ENCODE measurements at places on chromosomes 1 and 21.

GRCh38 chr1:220990427-220991339, 111.4 kb downstream of the HLX start:
- DNase-seq = no peak

DNA sequence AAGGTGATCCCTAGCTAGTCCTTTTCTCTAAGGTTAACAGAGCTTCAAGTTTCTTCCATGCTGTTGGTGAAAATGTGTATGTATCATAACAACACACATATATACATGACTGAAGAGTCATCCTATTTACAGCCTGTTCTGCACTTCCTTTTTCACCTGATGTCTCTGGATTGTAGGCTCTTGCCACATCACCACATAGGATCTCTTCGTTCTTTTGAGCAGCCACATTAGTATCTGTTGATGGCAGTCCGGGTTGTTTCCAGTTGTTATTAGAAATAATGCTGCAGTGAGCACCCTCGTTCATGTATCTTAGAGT, 19.7 kb downstream of the MRPL37 start:
- no peak for DNase-seq

DNA sequence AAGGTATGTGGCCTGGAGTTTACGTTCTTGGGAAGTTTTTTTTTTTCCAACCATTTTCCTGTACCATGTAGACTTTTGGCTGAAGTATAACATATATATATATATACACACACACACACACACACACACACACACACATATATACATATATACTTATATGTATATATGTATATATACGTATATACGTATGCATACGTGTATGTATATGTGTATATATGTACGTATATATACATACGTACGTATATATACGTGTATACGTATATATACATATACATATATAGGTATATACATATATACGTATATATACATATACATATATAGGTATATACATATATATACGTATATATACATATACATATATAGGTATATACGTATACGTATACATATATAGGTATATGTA, 18.9 kb downstream of the CR1 start:
- no peak for DNase-seq

GRCh38 chr1:232472485-232473041, 157.4 kb downstream of the SIPA1L2 start:
- no peak for DNase-seq

DNA sequence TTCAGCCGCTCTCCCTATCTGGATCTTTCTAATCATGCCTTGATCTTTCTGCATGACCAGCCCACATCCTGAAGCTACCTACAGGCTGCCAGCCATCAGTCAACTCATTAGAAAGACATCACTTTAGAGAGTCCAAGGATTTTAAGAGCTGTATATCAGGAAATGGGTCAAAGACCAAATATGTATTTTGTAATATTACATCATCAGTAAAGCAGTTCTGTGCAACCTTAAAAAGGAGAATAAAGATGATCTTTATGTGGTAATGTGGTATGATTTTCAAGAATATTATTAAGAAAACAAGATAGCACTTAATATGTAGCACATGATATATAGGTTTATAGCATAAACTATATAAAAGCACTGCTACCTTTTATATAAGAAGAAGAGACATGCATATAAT, 47.6 kb downstream of the SLC30A7 start:
- DNase-seq = no peak

GRCh38 chr1:206559672-206559995, 52.3 kb downstream of the RASSF5 start:
- DNase-seq = no peak

DNA sequence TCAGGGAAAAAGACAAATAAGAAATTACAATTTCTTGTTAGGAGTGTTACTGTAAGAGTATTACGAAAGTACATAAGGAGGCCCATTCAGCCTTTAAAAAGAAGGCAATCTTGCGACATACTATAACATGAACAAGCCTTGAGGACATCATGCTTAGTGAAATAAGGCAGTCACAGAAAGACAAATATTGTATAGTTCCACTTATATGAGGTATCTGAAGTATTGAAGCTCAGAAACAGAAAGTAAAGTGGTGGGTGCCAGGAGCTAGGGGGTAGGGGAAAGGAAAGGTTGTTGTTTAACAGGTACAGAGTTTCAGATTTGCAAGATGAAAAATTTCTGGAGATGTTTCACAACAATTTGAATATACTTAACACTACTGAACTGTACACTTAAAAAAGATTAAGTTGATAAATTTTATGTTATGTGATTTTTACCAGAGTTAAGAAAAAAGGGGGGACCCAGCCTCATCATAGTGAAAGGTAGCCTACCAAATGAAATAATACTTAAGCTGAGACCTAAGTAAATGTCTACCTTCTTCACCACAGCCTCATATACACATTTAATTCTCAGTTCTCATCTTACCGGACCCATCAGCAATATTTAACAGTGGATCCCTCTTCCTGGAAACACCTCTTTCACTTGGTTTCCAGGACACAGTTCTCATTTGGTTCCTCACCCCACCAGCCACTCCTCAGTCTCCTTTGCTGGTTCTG, 19.5 kb downstream of the USP24 start:
- no peak for DNase-seq

- no peak for DNase-seq
Observed at GRCh38 chr21:43372663-43373361, 54.1 kb downstream of the SIK1 start.

DNA sequence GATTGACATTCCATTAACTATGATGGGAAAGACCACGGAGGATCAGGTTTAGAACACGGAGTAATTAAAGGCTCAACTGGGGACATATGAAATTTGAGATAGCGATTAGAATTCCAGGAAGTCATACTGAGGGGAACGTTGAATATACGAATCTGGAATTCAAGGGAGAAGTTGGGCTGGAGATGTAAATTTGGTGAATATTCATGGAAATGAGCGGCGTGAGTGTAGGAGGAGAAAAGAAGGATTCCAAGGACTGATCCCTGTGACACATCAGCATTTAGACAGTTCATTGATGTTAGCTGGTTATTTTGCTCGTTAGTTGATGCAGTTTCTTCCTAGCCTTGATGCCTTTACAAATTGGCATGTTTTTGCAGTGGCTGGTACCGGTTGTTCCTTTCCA, 242.8 kb upstream of the KIAA0040 start:
- no peak for DNase-seq

DNA sequence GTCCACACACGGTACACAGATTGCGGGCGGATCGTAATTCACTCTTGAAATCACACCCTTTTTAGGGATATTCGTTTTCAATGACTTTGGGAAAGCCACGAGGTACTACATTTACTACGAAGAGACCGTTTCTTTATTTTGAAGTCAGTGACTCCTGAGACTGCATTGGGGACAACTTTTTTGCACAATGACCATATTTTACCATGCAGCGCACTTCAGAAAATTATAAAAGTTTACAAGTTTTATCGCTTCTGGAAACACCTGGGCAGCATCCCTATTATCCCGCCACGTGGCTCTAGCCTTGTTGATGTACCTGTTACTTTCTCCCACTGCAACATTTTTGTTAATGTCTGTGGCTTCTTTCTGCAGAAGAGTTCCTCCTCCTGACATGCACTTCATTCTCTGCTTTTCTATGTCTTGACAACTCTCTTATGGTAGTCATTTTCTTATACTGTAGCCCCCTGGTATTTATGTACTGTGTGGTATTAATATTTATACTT, 1.3 kb upstream of the AKT3 start:
- no peak for DNase-seq

DNA sequence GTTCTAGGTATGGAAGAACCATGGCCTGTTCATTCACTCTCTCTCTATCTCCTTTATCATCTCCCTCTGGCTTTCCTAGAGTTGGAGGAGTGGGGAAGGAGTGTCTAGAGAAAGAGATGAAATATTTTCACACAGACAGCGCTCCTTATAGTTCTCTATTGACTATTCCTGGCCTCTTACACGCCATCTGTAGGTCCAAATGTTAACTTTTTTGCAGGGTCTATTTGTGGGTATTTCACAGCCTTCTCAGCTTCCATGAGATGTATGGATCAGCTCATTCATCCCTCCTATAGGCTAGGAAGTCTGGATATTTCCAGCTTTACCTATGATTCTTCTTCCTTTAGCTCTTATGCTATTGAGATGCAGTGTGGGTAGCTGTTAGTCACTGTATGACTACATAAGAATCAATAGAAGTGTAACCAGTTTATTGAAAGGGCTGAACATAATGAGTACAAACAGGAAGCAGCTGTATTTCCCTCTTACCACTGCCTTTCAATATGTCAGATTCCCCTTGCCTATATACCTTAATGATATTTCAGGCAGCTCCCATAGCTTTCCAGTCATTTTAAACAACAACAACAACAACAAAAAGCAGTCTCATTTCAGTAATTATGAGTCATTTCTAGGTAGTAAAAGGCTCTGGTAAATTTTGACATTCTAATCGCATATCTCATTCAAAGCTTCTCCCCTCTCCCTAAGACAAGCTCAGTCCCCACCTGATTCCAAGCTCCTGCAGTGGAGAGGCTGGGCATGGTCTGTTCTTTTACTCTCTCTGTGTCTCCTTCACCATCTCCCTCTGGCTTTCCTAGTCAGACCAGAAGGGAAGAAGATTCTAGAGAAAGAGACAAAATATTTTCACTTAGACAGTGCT, 149.5 kb downstream of the TTLL7 start:
- no peak for DNase-seq

DNA sequence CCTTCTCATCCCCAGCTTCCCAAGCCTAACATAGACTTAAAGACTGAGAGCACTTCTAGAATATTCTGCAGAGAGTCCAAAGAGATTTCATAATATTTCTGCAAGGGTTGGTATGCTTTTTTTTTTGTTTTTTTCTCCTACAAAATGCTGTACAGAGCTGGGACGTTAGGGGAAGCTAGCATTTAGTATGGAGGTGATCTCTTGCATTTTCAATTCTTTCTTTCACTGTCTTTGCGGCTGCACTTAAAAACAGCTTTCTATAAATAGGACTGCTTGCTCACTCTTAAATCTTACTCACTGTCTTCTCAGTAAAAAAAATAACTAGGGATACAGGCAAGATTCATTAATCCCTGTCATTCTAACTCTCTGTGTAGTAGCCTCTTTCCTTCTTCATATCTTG, 7.4 kb downstream of the DSCAM start:
- DNase-seq = no peak

DNA sequence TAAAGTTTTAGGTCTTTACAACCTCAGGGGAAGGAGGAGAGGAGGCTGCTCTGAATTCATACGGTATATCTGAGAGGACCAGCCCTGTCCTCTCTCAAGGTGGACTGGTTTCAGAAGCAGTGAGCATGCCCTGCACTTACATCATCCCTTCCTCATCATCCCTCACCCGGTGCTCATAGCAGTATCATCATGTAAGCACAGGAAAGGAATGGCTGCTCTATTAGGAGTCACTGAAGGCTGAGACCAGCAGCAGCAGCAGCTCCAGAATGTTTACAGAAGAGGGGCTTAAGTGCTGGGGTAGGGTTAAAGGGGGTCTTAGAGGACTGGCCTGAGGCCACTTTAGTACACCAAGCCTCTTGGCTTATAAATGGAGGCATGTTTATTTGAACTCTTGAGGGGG, 185.9 kb downstream of the AK5 start:
- no peak for DNase-seq

DNA sequence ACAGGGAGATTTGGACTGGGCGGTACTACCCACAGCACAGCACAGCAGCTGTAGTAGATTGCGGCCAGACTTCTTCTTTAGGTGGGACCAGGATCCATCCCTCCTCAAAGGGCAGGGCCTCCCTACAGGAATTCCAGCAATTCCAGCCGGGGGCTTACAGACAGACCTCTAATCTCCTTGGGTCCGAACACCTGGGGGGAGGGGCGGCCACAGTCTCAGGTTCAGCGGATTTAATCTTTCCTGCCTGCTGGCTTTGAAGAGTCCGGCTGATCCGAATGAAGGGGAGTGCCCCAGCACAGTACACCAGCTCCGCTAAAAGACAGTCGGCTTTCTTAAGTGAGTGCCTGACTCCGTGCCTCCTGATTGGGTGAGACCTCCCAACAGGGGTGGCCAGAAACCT, 1708.5 kb downstream of the BRINP3 start:
- no peak for DNase-seq

DNA sequence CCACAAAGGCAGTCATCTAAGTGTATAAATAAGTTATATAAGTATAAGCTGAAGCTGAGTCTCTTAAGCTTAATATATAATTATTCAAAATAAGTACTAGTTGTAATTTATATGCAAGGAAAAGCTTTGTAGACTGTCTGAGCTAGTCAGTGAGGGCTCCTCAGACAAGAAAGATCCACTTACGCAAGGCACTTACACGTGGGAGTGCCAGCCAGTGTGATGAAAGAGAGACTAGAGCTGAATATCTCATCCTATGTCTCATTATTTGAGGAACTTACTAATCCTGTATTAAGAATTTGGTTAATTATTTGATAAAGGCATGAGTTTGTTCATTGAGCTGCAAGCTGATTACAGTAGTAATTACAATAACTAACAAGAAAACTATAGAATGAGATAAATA, 146.9 kb downstream of the PDE4B start:
- no peak for DNase-seq

DNA sequence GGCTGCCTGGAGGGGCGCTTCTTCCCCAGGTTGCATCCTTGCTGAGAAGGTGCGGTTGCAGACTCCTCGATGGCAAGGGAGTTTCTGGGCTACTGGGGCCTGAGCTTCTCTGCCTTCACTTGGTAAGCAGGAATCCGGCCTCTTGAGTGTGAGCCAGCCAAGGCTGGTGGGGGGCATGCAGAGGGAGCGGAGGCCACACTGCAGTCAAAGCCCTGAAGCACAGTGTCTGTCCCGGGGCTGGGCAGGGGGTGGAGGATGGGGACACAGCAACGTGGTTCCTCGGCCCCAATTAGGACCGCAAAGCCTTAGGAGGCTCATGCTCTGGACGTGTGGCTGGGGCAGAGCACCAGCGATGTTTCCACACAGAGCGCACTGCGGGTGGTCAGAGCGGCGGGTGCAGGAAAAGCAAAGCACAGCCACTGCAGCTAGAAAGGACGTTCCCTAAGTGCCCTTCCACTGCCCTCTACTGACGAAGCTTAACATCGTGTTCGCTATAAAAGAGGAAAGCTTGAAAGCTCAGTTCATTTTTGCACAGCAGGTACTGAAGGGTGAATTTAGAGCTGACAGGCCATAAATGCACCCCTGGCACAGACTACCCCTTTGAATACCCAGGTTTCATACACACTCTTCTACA, 60.7 kb upstream of the COG2 start:
- no peak for DNase-seq

DNA sequence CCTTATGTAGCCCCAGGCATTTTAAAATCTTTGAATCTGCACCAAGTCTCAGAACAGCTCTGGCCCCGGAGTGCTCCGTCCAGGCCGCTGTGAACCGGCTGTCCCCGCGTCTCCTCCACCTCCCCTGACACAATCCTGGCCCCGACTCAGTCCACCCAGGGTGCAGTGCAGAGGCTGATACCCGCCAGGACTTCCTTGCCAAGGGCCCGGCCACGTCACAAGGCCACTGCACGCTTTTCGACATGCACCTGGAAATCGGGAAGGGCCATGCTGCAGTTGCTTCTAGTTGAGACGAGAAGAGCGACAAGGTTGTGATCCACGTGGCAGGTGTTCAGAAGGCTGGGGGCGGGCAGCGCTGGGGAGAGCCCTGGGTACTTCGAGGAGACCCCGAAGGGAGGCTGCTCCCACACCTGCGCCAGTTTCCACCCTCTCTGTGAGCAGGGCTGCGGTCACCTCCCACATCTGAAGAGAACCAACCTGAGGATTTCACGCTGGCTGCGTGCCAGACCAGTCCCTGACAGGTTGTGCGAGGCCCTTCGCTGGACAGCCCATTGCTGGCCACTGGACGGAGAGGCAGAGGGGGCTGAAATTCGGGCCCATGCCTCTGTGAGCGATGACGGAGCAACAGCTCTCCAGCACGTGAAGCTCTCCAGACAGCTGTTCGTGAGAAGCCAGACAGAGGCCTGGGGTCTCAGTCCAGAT, 6.7 kb downstream of the VWA1 start:
- DNase-seq = no peak

- DNase-seq = no peak
Observed at GRCh38 chr1:154095456-154096060, 59.3 kb downstream of the NUP210L start.

Data from activated naive CD4-positive, alpha-beta T cell treated with Interleukin-2 at 50 U/mL for 16 hours (primary cell).